ENCODE measurements at places on chromosomes 11 and 22. TPM values are rescaled to one million over a fixed set of nuclear protein-coding genes. Genes with fewer than 3 reads are reported as not detected.

OR8D4 gene
- total RNA-seq = not detected

- H3K4me1 ChIP-seq = no peaks in the 10 kb centered on the region
- no peak overlapping the region for H3K27ac ChIP-seq
- peak; percentile 26 for DNase-seq
- H3K4me3 ChIP-seq = no peak overlapping the region
- H3K27me3 ChIP-seq = peaks cover 8% of the 10 kb centered on the region
Observed at GRCh38 chr11:128859563-128860441, 7.3 kb downstream of the KCNJ1 start.

- no peaks in the 10 kb centered on the region for H3K4me1 ChIP-seq
- no peaks in the 10 kb centered on the region for H3K36me3 ChIP-seq
- no peak for DNase-seq
- no peak overlapping the region for H3K27ac ChIP-seq
Observed at GRCh38 chr11:60336767-60337391, 9.8 kb downstream of the MS4A6E start.

- no peak overlapping the region for H3K4me3 ChIP-seq
- no peak overlapping the region for H3K27ac ChIP-seq
Observed at GRCh38 chr22:48476577-48476976, 1351.1 kb downstream of the BRD1 start.

DNA sequence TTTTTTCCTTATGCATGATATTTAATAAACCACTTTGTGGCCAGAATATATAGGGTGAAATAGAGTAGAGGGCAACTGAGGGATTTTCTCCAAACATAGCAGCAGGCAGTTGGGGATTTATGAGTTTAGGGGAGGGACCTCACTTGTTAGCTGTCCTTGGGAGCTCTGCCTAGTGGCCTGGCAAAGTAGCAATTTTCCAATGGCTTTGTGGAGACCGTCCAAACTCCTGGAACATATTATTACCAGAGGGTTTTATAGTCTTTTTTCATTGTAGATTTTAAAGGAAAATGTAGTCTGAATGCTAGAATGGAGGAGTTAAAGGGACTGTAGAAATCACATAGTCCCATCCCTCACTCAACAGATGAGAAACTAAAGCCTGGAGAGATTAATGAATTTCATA lies 32.3 kb downstream of the AMOTL1 start:
- H3K4me3 ChIP-seq = no peak overlapping the region
- no peak overlapping the region for H3K27ac ChIP-seq
- H3K36me3 ChIP-seq = peaks cover 19% of the 10 kb centered on the region
- H3K4me1 ChIP-seq = no peaks in the 10 kb centered on the region
- no peak for DNase-seq

DNA sequence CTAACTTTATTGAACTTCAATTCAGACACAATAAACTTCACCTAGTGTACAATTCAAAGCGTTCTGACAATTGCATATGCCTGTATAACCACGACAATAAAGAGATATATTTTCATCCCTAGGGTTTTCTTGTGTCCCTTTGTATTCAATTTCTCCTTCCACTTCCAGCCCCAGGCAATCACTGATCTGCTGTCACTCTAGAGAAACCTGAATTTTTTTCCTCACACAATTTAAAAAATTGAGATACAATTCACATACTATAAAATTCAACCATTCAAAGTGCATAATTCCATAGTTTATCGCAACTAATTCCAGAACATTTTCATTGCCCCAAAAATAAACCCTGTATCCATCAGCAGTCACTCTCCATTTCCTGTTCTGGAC lies 116.6 kb downstream of the MRTFA start:
- peaks cover 27% of the 10 kb centered on the region for H3K36me3 ChIP-seq
- no peak for DNase-seq
- no peak overlapping the region for H3K27ac ChIP-seq
- no peak overlapping the region for H3K4me3 ChIP-seq

DNA sequence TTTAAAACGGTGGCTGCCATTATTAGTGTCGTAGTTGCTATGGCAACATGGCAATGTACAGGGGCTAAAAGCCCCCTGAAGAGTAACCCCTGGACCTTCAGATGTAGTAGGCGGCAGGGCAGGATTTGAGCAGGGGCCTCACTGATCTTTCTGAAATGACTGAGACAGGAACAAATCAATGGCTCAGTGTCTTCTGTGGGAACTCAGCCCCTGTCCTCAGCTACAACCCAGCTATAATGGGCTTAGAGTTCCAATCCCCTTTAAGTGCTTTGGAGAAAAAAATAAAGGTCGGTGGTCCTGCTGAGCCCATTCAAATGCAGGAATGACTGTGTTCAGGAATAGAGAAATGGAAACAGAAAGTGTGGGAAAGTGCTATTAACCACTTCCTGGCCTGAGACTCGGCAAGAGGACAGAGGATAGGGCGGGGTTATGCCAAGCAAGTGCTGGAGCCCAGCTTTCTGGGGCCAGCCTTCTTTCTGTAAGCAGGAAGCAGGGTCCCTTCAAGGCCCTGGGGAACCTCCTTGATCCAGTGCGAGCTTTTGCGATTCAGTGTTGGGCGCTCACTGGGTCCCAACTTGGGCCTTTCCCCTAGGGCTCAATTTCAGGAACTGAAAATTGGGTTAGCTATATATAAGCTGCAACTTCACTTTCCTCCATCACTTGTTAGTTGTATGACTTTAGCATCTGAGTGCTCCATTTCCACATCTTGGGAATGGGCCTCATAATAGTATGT lies 6.1 kb upstream of the CD82 start:
- peak; percentile 60 for DNase-seq
- H3K27me3 ChIP-seq = no peaks in the 10 kb centered on the region
- no peaks in the 10 kb centered on the region for H3K36me3 ChIP-seq

DNA sequence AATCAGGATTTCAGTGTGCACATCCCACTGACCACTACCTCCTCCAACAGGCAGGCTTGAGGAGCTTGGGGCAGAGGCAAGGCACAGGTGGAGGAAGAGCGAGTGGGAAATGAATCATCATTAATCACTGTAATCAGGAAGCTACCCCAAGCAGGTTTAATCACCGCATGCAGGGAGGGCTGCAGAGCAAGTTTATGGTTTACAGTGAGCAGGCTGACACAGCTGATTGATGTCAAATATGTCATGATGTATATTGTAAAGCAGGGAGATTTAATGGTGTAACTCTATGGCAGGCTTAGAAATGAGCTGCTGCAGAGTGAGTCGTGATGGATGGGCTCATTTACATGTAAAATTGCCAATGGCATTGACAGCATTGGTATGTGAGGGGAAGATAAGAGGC lies 441.0 kb downstream of the NTM start:
- DNase-seq = no peak
- no peak overlapping the region for H3K27ac ChIP-seq
- no peaks in the 10 kb centered on the region for H3K4me1 ChIP-seq
- H3K4me3 ChIP-seq = no peak overlapping the region

DNA sequence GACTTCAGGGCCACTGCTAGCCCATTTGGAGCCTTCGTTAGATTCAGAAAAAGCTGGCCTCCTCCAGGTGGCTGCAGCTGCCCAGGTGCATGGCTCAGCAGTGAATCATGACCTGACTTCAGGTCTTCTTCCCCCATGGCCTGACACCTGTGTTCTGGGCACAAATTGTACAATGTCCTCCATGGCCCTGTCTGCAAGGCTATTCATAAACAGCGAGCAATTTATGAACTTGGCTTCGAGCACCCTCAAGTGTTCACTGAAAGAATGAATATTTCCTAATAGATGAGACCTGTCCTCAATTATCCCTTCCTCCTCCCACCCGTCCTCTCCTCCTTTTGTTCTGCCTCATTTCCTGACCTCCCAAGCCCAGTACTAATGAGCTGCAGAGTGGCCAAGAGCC lies 12.2 kb upstream of the VPS37C start:
- H3K4me3 ChIP-seq = no peak overlapping the region
- no peak overlapping the region for H3K27ac ChIP-seq

ACR gene
- total RNA-seq = not detected

HTR3A gene
- 0.52 TPM for total RNA-seq

MMP27 gene
- not detected for total RNA-seq

DNA sequence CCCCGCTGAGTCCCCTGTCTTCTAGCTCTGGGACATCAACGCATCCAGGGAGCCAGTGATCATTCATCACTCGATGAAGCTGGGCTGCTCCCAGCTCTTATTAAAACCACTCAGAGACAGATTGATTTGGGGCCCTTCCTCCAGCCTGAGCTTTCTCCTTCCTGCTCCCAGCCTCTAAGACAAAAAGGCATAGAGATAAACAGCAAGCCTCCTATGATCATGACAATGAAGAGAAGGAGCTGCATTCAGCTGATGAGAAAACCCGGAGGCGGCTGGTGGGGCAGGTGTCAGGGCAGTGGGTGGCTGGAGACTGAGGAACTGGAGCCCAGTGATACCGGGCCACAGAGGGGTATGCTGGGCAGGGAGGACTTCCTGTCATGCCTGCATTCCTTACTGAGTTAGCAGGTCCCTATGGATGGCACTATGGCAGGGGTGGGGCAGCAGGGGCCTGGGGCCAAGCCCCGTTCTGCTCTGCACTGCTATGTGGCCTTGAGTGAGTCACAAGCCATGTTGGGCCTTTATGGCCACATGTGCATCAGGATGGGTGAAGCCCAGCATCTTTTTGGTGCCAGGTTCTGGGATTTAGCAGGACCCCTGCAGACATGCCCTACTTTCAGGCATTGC lies 20.2 kb downstream of the PVALB start:
- DNase-seq = no peak
- no peaks in the 10 kb centered on the region for H3K27me3 ChIP-seq
- no peak overlapping the region for H3K27ac ChIP-seq
- H3K4me3 ChIP-seq = no peak overlapping the region
- H3K36me3 ChIP-seq = no peaks in the 10 kb centered on the region
- no peaks in the 10 kb centered on the region for H3K4me1 ChIP-seq

MFRP gene
- not detected for total RNA-seq

DNA sequence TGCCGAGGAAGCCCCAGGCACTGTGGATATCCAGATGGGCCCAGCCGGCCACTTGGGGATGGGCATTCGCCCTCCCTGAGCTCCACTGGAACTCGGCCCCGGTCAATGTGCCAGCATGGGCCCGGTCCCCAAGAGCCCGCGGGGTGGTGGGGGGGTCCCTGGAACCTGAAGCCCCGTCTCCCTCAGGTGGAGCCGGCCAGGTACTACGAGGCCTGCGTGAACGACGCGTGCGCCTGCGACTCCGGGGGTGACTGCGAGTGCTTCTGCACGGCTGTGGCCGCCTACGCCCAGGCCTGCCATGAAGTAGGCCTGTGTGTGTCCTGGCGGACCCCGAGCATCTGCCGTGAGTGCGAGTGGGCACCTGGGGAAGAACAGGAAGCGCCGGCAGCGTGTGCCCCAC lies 21.2 kb downstream of the MUC5AC start:
- no peaks in the 10 kb centered on the region for H3K36me3 ChIP-seq
- H3K4me1 ChIP-seq = no peaks in the 10 kb centered on the region
- no peak overlapping the region for H3K4me3 ChIP-seq
- DNase-seq = no peak

MOGAT2 gene
- 0.14 TPM for total RNA-seq

ART5 gene
- total RNA-seq = 0.09 TPM

IL10RA gene
- 22.7 TPM for total RNA-seq

DNA sequence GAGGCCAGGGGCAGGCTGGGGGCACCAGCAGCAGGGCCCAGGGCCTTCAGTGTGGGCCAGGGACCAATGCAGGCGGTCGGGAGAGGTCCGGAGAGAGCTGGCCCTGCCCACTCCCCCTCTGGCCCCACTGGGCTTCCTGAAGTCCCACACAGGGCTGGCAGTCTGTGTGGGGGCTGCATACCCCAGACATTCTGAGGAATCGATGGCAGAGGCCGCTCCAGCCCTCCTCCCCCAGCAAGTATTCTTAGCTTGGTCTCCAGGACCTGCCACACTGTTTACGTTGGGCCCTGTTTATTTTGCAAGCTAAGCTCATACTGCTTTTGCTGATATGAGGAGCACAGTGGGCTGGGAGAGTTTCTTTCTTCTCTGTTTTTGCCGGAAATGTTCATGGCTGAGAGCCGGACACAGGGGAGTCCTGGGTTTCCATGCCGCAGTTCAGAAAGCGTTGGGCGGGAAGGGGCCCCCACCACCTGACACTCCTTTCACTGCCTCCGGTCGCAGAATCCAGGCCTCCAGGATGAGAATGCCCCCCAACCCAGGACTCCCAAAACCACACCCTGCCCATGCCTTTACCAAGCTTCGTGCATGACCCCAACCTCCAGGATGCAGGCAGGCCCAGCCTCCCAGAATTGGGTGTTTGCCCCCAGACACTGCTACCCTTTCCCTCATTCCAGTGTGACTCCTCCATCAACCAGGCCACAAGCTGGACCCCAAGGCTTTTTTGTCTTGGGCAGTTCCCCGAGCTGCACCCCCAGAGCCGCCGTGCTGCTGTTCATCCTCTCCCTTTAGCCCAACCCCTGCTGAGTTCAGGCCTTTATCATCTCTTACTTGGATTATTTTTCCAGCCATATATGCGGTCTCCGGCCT lies 81.8 kb upstream of the KCNQ1OT1 start:
- DNase-seq = no peak
- H3K4me1 ChIP-seq = peaks cover 36% of the 10 kb centered on the region
- no peaks in the 10 kb centered on the region for H3K36me3 ChIP-seq
- H3K27ac ChIP-seq = no peak overlapping the region
- H3K27me3 ChIP-seq = peaks cover 36% of the 10 kb centered on the region

- peaks cover 78% of the 10 kb centered on the region for H3K36me3 ChIP-seq
- DNase-seq = no peak
- H3K4me1 ChIP-seq = peaks cover 42% of the 10 kb centered on the region
- H3K27ac ChIP-seq = no peak overlapping the region
- no peak overlapping the region for H3K4me3 ChIP-seq
Observed at GRCh38 chr22:39527481-39527961, 5.0 kb downstream of the RPS19BP1 start.

GRCh38 chr11:86134580-86135318 lies 65.9 kb upstream of the PICALM start:
- H3K36me3 ChIP-seq = no peaks in the 10 kb centered on the region
- peaks cover 3% of the 10 kb centered on the region for H3K4me1 ChIP-seq
- DNase-seq = no peak
- H3K27ac ChIP-seq = no peak overlapping the region
- H3K4me3 ChIP-seq = no peak overlapping the region

IGSF9B gene
- 1.8 TPM for total RNA-seq

GRCh38 chr11:131038597-131038996 lies 122.3 kb upstream of the SNX19 start:
- no peak overlapping the region for H3K27ac ChIP-seq
- H3K4me1 ChIP-seq = no peaks in the 10 kb centered on the region
- no peaks in the 10 kb centered on the region for H3K36me3 ChIP-seq
- no peaks in the 10 kb centered on the region for H3K27me3 ChIP-seq

DNA sequence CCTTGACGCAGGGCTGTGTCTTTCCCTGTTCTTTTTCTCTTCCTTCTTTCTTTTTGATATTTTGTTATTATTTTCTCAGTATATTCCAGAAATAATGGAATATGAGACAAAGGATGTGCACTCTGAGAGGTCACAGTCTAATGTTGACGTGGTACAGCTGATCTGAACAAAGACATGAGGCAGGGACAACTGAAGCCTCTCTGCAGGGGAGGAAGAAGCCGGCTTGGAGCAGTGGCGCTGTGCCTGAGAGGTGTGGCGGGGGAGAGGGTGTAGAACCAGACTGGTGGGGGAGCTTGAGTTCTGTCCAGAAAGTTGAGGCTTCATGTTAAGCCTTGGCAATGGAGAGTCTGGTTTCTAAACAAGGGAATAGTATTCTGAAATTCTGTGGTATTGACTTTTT lies 34.7 kb downstream of the ADAMTS15 start:
- DNase-seq = no peak
- H3K4me1 ChIP-seq = no peaks in the 10 kb centered on the region
- no peak overlapping the region for H3K4me3 ChIP-seq
- no peaks in the 10 kb centered on the region for H3K36me3 ChIP-seq
- H3K27me3 ChIP-seq = no peaks in the 10 kb centered on the region
- H3K27ac ChIP-seq = no peak overlapping the region

SCGB2A2 gene
- total RNA-seq = 2.7 TPM

USP2 gene
- total RNA-seq = 0.19 TPM

LRRN4CL gene
- total RNA-seq = 0.80 TPM

FOLR1 gene
- 0.47 TPM for total RNA-seq

Measured in thymus (tissue), 14 donors.